NCI-H187 (cell line): ENCODE measurements at places on chromosomes 4 and X.

DNA sequence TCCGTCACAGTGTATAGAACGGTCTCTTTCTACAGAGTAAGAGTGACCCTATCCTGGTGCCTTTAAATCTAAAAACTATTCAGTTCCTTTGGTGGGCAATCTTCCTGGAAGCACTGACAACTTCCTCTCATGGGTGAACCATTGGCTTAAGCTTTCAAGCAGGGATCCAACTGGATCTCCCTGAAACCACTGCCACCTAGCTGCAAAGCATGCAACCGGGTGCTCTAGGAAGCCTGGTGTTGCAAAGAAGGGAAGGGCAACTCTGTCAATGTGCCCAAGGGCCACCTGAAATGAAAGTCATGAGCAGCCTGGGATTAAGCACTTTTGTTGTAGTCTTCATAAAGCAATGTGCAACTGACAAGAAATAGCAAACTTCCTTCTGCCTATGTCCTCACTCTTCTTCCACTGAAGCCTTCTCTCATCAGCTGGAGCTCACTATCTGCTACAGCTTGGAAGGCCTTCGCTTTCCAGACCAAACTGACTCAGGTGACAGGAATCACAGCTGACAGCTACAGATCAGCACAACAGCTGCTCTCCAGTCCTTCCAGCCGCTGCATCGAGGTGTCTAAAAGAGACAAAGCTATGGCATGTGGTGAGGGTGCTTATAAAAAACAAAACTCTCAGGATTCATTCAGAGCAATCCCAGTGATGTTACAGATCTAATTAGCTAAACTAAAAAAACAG is 46.1 kb downstream of the SETD7 start:
- DNase-seq: no peak

- no peak for DNase-seq
Observed at GRCh38 chr4:77201857-77202256, 44.9 kb downstream of the CCNG2 start.

DNA sequence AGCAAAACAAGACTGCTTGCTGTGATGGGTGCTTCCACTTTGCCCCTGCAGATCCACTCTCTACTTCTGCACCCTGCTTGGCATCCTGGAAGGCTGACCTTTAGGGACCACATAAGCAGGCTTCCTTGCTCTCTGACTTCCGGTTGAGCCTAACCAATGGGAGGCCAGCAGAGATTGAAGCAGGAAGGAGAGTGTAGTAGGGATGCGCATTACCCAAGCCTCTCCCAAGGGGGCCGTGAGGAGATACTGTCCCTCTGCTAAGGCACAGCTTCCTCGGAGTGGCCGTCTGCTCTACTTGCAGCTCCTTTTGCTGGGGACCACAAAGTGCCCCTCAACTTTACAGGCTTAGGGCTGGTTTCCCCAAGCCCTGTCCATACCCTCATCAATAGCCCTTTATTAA is 624.3 kb upstream of the TENM3 start:
- DNase-seq: no peak

- DNase-seq: no peak
Observed at GRCh38 chr4:72677886-72678285, 108.9 kb upstream of the ADAMTS3 start.

DNA sequence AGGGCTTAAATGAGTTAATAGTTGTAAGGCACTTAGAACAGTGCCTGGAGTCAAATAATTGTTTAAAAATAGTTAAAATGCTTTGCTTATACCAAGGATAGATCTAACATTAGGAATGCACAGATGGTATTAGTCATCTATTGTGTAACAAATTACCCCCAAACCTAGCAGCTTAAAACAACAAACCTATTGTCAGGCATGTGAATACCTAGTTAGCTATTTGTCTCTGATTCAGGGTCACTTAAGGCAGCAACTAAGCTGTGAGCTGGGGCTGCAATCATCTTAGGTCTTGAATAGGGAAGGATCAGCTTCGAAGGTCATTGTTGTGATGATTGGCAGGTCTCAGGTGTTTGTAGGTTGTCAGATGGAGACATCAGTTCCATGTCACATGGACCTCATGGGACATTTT is 42.4 kb upstream of the AGA start:
- DNase-seq: no peak

DNA sequence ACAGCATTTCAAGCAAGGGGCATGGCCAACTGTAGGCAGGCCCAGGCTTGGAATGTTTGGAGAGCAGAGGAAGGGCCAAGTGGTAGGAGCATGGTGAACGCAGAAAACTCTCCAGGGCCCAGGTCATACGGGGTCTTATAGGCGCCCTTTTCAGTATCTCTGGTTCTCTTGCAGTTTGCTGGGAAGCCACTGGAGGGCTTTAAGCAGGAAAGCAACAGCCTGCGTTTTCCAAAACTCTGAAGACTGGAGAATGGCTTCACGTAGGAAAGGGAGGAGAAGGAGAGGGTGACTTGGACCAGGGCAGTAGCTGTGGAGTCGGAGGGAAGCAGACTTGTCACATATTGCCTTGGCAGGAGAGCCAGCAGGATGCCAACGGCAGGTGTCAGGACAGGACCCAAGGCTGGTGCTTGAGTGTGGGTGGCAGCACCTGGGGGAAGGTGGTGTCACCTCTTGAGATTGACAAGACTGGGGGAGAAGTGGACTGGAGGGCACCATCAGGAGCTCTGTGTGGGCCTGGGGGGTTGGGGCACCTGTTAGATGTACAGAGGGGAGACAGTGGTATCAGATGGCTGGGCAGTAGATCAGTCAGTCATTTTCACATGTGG is 21.9 kb downstream of the TKTL1 start:
- no peak for DNase-seq

GRCh38 chr4:64559571-64559970 is 150.3 kb upstream of the TECRL start:
- DNase-seq: no peak

GRCh38 chr4:147777456-147778091 is 45.7 kb downstream of the ARHGAP10 start:
- DNase-seq: no peak

DNA sequence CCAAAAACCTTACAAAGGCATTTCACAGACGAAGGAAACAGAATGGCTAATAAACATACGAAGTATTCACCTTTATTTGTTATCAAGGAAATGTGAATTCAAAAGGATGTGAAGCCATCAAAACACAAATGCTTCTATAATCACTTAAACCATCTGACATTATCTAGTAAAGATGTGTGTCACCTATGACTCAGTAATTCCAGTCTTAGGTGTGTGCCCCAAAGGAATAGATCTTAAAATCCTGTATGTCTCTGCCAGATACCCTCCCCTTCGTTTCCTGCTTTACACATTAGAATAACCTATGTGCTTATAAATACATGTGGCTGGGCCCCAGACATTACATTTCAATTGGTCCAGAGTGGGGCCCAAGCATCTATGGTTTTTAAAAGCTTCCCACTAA is 41.8 kb upstream of the CEP135 start:
- DNase-seq: no peak

DNA sequence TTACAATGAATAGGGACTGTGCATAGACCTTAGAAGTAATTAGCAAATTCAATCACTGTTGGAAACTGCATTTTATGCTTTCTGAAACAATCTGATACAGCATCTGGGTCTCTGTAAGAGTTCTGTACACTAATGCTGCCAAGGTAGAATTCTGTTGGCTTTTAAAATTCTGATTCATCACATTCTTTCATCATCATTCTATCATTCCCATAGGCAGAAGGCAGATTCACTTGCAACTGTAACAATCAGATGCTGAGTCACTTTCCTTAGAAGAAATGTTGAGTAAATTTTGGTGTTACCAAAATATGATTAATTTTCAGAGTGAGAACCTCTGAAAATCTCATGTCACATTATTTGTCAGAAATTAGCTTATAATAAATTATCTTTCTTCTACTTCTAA is 267.2 kb downstream of the MAPK10 start:
- no peak for DNase-seq

- DNase-seq: no peak
Observed at GRCh38 chr4:36618102-36618501, 336.7 kb downstream of the DTHD1 start.

GRCh38 chrX:128582036-128582435 is 529.8 kb upstream of the ACTRT1 start:
- no peak for DNase-seq

- no peak for DNase-seq
Observed at GRCh38 chr4:1191621-1192020, 19.2 kb upstream of the SPON2 start.

DNA sequence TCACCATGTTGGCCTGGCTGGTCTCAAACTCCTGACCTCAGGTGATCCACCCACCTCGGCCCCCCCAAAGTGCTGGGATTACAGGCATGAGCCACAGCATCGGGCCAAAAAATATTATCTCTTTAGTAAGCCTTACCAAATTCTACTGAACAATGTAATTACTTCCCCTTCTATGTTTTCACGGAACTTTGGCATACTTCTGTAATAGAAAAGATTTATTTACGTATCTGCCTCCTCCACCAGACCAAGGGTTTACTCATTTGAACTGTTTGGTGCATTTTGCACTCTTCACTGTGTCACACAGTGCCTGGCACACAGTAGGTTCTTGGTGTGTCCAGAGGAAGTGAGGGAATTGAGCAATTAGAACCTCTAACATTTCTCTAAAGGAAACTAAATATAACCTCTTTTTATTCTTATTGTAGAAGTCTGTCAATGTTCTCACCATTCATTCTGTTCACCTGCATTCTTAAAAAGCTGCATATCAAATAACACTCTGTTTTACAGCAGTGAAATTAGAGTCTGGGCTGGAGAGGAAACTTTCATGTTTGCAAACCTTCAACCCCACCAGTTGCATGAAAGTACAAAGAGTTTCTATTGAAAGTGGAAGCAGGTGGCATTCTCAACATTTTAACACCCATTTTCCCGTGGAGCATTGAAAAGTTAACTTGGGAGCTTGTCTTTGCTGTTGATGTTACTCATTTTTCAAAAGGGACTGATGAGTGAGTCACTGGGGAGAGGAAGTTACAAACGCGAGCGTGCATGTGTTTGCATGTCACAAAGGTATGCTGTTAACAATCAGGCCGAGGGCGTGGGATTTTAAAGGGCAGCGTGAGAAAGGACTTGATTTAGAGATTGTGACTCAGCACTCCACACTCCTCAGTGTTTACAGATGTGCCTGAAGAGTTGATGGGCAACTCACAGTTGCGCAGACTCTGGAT is 314.1 kb downstream of the STK32B start:
- peak; percentile 16 for DNase-seq

DNA sequence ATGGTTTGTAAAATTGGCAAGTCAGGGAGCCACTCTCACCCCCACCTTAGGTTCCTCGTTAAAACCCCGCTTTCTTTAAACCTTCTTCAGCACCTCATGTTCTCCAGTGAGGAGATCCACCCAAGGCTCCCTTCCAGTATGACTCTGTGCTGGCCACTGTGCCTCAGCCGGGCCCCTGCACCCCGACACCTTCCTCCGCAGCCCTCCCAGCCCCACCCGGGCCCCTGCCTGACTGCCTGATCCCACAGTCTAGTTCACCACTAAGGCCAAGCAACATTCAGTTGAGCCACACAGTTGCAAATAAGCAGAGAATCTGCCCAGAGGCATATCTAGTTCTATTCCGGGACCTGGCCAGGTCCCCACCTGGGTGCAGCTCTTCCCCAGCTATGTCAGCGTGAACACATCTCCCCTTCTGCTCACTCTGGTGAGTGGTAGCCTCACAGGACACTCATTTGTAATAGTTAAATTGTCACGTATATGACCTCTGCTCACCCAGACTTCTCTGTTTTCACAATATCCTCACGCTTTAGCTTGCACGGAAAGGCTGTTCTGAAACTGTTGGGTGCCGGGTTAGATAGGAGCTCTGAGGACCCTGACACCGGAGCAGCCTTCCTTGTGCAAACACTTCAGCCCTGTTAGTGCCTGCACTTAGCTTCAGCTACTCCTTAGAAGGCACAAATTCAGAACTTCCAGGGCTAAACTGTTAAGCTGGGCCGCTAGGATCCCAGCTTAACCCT is 146.8 kb downstream of the DCTD start:
- no peak for DNase-seq

DNA sequence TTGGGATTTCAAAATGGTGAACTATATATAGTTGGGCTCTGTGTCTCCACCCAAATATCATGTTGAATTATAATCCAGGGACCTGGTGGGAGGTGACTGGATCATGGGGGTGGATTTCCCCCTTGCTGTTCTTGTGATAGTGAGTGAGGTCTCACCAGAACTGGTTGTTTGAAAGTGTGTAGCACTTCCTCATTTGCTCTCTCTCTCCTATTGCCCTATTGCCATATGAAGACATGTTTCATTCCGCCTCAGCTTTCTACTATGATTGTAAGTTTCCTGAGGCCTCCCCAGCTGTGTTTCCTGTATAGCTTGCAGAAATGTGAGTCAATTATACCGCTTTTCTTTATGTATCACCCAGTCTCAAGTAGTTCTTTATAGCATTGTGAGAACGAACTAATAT is 545.6 kb downstream of the TRAM1L1 start:
- DNase-seq: no peak

DNA sequence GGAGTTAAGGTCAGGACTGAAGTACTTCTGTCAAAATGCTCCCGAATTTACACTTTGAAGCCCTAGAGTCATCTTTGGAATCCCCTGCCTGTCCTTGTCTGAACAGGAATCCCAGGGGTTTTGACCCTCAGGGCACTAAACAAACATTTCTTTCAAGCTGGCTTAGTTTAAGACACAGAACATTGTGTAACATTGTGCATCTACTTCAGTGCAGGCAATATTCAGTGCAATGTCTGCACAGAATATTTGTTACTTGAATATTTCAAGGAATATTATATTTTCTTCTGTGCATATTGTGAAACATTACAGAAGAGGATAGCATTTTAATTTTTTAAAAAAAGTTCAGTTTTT is 763.4 kb downstream of the PCDH18 start:
- no peak for DNase-seq

- DNase-seq: no peak
Observed at GRCh38 chr4:57077550-57078343, 32.4 kb downstream of the IGFBP7 start.

GRCh38 chr4:29375716-29376115 is 1344.5 kb upstream of the PCDH7 start:
- DNase-seq: no peak

DNA sequence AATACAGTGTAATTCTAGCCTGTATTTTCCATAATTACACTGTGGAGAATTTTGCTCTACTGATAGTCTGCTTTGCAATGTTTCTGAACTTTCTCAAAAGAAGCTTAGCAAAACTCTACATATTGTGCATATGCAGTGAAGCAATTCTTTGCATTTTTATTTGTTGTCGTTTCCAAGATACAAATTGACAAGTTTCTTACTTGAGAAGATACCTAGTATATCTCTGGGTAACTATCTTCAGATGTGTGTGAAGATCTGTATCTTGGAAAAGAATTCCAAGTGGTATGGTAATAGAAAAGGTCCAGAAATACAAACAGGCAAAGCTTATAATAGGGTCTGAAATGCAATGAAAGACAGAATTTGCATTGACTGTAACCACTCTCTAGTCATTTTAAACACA is 1119.8 kb upstream of the INTU start:
- no peak for DNase-seq

- DNase-seq: no peak
Observed at GRCh38 chrX:127552571-127552970, 499.6 kb downstream of the ACTRT1 start.

DNA sequence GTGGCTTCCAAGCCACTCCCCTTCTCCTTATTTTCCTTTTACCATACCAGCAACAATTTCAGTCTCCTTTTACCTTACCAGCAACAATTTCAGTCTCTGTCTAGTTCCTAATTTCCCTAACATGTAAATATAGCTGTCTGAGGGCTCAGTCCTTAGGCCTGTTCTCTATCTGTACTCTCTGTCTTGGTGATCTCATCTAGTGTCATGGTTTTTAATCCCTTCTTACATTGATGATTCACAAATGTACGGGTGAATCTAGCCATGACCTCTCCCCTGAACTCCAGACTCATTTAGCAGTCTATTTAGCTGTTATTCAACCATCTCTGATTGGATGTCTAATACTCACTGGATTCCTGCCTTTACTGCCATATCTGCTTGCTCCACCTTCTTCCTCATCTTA is 7.2 kb downstream of the IL15 start:
- no peak for DNase-seq

GRCh38 chrX:136528645-136529315 is 3.2 kb upstream of the VGLL1 start:
- DNase-seq: no peak
